ENCODE measurements at places on chromosomes 1 and 21.

- DNase-seq: no peak
Observed at GRCh38 chr1:228288536-228289238, 80.8 kb downstream of the OBSCN start.

DNA sequence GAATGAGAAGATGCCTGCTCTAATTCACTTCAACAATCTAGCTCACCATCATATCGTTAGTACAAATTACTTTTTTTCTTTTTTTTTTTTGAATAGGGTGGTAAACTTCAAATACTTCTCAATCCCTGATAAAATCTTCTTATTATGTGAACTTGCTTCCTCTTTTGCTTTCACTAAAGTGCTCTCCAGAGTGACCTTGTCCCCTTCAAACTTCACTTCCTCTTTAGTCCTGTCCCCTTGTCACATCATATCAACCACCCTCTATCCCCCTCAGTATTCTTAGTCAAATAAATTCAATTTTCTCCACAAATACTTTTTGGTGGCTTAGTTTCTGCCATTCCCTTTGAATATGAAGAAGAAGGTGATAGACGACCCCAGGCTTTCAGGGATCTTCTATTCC is 124.9 kb upstream of the PLXNA2 start:
- no peak for DNase-seq

- DNase-seq: no peak
Observed at GRCh38 chr1:212621949-212622305, 13.4 kb downstream of the ATF3 start.

GRCh38 chr21:44847261-44848056 is 26.0 kb downstream of the PTTG1IP start:
- no peak for DNase-seq

- DNase-seq: no peak
Observed at GRCh38 chr21:34351786-34352241, 12.0 kb upstream of the KCNE2 start.

DNA sequence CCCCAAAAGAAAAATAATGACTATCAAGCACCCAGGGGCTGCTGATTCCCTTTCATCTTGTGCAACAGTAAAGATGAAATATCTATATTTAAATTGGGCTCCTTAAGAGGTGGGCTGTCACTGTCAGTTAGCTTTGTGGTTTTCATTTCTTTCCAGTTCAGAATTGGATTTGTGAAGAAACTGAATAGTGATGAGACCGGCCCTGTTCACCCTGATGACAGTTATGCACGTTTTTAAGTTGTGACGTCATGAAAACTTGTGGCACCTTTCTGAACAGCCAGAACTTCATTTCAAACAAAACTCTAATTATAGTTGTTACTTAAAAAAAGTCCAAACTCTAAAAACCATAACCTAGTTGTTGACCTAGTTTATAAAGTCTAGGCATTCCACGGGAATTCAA is 125.9 kb downstream of the RUNX1 start:
- no peak for DNase-seq

DNA sequence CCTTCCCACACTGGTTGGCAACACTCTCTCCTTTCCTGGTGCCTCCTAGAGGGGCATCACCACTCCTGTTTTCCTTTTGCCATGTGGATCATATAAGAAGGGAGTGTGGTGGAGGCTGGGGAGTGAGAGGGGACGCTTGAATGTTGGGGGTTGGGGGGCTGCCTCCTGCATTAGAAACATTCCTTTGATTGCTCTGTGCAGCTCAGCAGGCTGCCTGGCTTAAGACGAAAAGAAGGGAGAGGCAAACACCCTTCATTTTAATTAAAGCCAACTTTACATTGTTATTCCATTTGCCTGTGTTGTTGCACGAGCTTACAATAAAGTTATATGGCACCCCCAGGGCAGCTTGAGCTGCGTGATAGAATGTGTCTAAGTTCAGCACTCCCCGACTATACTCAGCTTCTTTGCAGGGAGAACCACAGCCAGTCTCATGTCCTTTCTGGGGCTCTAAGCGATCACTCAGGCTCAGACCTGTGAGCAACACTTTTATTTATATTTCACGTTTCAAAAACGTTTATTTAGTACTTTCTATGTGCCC is 57.4 kb downstream of the FOXD2 start:
- no peak for DNase-seq

DNA sequence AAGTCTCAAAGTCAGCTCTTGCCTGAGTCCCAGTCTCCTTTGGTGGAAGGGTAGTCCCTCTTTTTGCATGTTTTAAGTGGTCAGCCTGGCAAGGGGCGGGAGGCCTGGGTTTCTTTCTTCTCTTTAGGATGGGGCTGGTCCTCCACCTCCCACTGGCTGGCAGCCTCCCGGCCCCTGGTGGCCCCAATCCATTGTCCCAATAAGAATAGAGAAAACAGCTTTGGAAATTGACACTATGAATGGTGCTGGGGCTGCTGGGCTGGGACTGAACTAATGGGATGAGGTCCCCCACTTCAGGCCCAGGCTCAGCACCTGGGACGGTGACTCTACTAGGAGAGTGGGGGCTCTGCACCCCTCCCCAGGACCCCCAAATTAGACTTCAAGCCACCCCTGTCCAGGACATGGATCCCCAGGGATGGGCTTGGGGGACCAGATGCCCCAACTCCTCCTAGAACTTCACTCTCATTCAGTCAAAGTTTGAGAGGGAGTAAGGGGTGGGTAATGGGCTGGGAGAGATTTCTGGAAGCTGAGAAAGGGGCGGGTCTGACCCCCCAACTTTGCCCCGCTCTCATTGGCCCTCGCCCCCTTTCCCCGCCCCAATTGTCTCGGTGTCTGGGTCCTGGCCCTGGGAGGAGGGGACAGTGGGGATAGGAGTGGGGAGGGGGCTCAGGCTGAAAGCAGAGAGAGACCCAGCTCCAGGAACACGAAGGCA is 18.2 kb downstream of the SLC27A3 start:
- no peak for DNase-seq

- no peak for DNase-seq
Observed at GRCh38 chr1:13725714-13726175, 25.8 kb downstream of the PRDM2 start.

GRCh38 chr1:182484067-182484466 is 34.1 kb downstream of the RGSL1 start:
- no peak for DNase-seq

DNA sequence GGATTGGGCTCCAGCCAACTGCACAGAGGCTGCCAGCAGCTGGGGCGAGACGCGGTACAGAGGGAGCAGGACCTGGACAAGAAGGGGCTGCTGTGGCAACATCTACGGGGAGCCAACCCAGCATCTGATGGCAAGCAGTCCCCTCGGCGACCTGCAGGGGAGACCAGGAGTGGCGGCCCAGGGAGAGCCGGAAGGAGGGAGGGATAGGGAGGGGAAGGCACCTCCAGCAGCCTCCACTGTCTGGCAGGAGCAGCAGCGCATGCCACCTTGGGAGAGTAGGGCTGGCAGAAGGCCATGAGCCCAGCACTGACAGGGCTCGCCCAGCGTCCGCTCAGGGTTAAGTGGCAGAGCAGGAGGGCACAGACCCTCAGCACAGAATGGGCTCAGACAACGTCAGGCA is 17.3 kb downstream of the CHD5 start:
- no peak for DNase-seq

- no peak for DNase-seq
Observed at GRCh38 chr21:27502801-27503200, 535.9 kb upstream of the ADAMTS5 start.

GRCh38 chr21:41615613-41616012 is 107.7 kb upstream of the TMPRSS2 start:
- DNase-seq: no peak

DNA sequence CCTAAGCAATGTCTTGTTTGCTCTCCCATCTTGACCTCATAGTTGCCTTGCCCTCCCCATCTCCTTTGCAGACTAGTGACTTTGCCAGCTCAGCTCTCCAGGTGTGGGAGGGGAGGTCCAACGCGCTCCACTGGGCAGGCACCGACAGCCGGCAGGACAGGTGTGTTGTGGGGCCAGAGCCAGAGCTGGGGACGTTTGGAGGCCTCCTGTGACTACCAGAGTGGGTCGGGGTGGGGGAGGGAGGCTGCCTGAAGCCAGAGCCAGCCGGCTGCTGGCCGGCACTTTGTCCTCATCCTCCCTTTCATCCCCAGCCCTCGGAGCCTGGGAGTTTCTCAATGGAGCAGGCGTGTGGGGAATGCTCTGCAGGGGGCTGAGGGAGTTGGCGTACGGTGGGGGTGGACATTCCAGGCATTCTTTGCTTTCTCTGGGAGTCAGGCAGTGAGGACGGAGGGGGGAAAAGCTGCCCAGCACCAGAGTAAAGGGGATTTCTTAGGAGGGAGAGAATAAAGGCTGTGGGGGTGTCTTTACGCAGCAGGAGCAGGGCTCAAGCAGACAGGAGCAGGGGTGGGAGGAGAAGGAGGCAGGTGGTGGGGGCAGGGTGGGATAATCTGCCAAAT is 20.2 kb downstream of the NUAK2 start:
- DNase-seq: no peak

DNA sequence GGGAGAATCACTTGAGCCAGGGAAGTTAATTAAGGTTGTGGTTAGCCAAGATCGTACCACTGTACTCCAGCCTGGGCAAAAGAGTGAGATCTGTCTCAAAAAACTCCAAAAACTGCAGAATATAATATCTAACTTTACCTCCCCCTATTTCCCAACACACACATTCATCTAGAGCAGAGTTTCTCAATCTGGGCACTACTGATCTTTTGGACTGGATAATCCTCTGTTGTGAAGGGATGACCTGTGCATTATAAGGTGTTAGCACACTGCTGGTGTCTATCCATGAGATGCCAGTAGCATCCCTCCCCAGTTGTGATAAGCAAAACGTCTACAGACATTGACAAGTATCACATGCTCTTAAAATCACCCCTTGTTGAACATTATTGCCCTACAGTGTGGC is 61.8 kb downstream of the RGS13 start:
- DNase-seq: no peak

DNA sequence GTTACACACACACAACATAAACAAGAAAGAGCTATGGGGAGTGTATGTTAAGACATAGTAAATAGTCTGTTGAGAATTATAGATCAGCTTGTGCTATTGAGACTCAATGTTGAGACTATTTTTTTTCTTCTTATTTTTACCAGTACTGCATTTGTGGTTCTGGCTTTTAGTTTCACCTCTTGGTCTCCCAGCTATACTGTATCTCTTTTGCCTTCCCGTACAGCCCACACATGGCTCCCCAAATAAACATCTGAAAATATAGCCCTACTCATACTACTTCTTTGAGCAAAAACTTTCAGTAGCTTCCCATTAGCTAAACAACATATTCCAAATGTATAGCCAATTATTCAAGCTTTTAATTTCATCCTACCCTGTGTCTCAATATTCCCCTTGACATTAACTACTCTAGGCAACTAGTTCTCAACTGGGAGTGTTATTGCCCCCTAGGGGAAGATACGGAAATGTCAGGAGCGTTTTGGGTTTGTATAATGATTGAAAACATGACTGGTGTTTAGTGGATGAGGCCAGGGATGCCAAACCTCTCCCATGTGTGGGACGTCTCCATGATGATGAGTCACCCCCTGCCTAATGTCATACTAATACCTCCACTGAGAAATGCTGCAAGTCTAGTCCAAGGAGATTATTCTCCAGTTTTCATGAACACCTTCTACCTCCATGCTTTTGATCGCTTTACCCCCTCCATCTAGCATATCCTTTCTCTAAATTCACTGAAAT is 6.8 kb downstream of the RPE65 start:
- DNase-seq: no peak

DNA sequence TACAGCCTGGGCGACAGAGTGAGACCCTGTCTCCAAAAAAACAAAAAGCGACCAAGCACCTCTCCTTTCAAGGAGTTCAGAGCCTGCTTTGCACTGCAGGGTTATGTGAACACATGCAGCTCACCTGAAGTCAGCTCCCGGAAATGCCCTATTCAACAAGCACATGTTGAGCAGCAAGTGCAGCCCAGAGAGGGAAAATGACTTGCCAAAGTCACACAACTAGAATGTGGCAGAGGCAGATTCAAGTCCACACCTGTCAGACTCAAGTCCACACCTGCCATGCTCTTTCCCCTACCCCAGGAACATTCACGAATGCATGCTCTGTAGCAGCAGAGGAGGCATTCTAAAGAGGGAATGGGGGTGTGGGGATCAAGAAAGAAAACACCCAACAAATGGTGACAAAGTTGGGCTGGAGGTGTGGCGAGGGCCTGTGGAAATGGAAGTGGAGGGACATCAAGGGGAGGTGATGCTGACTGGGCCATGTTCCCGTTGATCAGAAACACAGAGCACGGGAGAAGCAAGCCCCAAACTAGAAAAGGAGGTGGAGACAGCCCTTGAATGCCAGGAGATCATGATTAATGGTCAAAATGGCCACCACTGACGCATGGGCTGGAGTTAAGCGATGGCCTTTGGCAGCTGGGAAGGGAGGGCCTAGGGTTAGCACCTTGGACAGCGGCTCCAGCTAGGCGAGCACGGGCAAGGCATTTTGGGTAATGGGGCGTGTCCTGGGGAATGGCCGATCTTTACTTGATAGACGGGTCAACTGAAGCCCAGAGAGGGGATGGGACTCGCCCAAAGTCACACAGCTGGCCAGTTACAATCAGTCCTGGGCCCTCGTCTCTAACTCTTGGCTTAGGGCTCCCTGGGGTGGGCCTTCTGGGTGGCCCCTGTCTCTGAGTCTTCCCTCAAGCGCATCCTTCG is 21.5 kb downstream of the RAP1GAP start:
- DNase-seq: no peak

DNA sequence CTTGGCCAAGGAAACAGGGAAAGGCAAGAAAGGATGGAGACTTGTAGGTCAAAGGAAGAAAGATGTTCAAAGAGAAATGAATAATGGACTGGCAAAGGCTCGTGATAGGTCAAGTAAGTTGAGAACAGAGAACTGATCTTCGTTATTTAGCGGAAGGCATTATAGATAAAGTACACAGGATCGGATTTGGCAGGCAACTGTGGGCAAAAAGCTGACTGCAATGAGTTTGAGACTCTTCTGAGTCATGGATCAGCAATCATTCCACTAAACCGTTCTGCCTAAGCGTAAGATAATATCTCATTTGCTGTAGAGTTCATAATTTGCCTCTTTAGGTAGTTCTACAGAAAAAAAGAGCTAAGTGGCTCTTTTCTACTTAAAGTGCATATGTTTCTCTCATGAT is 34.1 kb downstream of the KRTAP21-3 start:
- DNase-seq: no peak

DNA sequence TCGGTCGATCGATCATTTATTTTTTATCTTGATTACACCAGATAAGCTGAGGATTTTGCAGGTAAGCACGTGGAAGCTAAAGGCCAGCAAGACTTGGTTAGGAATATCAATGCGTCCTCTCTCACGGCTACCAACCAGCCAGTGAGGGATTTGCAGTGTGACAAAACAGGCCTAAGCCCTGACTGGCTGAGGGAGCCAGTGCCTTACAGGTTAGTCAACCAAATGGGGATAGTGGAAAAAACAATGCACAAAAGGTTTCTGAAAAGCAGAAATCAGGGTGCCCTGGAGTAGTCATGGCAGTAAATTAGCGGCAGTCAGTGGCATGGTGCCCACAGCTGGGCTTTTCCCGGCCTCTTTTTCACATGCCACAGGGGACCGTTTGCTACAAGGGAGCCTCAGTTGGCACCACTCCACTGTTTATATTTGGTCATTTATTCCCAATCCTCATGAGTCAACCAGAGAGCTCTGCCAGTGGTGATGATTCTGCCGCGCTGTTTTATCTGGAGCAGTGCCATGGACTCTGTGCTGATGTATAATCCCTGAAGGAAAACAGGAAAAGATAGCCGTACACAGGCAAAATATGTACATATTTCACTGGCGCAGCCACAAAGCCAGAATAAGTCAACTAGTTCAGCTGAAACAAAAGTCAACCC is 167.6 kb downstream of the RHOU start:
- DNase-seq: no peak
